ENCODE measurements at places on chromosomes 12 and 14. TPM values are rescaled to one million over a fixed set of nuclear protein-coding genes. Genes with fewer than 3 reads are reported as not detected.

Gene MMP19
- not detected for polyA plus RNA-seq

Gene MYO1H
- polyA plus RNA-seq, result 9.2 TPM

Gene CIROP
- polyA plus RNA-seq, result not detected

Gene GSKIP
- polyA plus RNA-seq, result 68.6 TPM

Gene KRT4
- not detected for polyA plus RNA-seq

Gene HOXC5
- not detected for polyA plus RNA-seq

Gene AKAP6
- 15.8 TPM for polyA plus RNA-seq

Gene COX8C
- polyA plus RNA-seq, result not detected
